ENCODE measurements at places on chromosomes 3 and 15. TPM values are rescaled to one million over a fixed set of nuclear protein-coding genes. Genes with fewer than 3 reads are reported as not detected.

- DNase-seq: no peak
Observed at GRCh38 chr3:72171946-72172345, 387.0 kb upstream of the PROK2 start.

Gene MEF2A
- 26.4 TPM for total RNA-seq

Gene GRK7
- total RNA-seq: not detected

DNA sequence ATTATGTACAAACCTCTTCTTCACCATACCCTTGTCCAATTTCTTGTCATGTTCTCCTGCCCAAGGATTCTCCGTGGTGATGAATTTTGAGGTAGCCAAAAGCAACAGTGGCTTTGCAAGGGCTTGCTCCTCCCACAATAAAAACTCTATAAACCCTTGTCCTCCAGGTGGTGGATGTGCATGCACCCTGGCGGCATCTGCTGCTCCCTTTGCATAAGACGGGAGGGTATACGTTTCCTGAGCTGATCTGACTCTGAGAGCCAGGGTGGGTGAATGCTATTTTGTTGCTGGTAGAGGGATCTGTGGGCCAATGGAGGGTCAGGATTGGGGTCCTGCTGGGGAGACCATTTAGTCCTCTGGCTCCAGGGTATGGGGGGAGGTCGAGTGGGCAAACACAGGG lies 5.4 kb downstream of the DNAH1 start:
- no peak for DNase-seq

Gene KLHL18
- total RNA-seq: 22.7 TPM

DNA sequence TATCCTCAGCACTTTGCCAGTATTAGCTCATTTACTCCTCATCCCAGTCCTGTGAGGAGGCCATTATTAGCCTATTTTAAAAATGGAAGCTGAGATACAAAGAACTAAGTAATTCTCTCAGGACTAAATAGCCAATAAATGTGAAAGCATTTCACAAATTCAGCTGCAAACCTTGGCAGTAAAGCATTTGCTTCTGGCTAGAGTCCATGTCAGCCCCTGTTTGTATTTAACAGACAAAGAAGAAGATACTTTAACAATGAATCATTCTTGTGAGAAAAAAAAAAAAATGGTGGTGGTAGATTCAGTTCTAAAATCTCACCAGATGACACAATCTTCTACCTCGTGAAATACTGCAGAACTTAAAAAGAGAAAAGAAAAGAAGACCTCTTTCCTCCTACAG lies 85.0 kb upstream of the CNTN6 start:
- peak; percentile 51 for DNase-seq

GRCh38 chr3:101725194-101725889 lies 928 bp downstream of the CEP97 start:
- peak; percentile 65 for DNase-seq

DNA sequence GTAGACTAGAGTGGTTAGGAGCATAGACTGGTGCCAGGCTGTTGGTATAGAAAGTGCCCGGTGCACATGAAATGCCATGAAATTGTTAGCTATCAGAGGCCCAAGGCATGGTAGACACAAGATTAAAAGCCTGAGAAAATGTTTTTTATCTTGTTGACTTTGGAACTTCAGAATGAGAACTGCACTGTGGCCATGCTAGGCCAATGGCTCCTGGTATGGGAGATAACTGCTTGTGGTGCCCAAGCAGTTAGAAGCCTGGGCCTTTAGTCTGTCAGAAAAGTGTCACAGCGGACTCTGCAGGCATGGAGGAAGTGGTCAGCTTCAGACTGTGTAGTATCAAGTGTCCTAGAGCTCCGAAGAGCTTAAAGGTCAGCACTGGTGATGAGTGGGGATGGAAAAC lies 11.9 kb downstream of the FYCO1 start:
- no peak for DNase-seq

- no peak for DNase-seq
Observed at GRCh38 chr3:6717026-6717943, 143.6 kb upstream of the GRM7 start.

Gene FAM3D
- total RNA-seq: not detected

DNA sequence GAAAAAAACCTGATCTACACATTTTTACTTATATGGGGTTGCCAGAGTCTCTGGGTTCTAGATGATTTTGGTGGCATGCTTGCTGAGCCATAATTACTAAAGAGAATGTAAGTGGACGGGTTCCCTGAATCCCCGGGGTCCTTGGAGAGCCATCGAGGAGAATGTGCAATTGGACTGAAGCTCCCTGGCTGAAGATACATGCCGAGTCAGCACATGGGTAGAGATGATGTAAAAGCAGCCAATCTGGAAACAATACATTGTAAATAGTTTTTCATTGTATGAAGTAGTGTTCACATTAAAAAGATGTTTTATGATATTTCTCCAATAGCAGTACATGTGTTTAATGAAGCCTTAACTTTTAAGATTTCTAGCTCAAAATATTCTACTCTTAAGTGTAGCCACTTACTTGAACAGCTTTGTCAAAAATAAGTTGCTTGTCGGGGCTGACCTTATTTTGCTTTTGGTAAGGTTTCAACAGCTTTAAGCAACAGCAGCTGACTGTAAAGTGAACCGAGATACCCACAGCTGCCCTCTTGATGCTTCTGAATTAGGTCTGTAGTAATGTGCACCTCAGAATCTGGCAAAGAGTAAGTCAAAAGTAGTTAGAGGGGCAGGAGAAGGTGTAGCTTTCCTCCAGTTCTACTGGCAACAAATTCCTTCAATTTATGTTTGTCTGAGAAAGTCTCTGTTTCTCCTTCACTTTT lies 205.7 kb downstream of the PLCL2 start:
- no peak for DNase-seq

Gene FANCI
- 163 TPM for total RNA-seq

GRCh38 chr15:70358871-70359647 lies 261.3 kb upstream of the TLE3 start:
- DNase-seq: no peak

DNA sequence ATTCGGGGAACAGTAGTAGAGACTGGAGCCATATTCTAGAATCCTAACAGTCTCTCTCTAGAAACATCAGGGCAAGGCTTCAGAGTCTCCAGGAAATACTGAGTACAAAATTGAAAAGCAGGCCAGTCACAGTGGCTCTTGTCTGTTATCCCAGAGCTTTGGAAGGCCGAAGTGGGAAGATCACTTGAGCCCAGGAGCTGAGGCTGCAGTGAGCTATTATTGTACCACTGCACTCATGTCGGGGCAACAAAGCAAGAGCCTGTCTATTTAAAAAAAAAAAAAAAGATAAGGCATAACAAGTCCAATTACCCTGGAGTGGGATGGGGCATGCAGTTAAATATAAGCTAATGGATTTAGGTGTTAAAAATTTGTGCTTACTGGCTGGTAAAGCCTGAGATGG lies 79.0 kb downstream of the SEMA6D start:
- no peak for DNase-seq

DNA sequence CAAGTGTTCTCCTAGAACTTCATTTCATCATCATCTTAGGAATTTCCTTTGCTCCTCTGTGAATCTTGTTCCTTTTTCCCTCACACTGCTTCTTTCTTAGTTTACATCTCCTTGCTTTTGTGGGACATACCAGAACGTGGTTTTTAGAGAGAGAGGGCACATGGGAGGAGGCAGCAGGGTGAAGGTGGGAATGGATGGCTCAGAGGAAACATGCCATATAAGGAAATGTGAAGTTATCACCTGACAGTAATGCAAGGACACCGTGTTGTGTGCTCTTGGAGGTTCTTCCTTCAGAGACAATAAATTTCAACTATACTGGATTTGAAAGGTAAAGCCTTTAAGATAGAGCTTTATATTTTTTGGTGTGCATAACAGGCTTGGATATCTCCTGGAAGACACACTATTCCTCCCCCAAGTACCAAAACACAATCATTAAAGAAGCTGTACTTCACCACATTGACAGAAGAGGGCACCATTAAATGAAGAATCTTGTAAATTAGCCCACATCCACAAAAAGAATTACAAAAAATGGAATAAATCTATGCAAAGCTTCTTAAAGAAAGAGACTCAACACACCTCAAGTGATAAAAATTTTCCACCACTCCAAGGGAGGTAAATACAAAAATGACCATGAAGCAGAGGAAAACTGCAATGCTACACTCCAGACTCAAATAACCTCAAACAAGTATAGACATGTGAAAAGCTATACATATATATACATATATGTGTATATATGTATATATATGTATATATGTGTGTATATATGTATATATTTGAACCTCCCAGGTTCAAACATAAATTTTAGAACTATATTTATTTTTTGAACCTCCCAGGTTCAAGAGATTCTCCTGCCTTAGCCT lies 26.1 kb downstream of the RPL39L start:
- peak; percentile 49 for DNase-seq

GRCh38 chr3:56456117-56456516 lies 12.2 kb downstream of the ERC2 start:
- no peak for DNase-seq

GRCh38 chr3:163490119-163490518 lies 1588.2 kb downstream of the SI start:
- peak; percentile 63 for DNase-seq

DNA sequence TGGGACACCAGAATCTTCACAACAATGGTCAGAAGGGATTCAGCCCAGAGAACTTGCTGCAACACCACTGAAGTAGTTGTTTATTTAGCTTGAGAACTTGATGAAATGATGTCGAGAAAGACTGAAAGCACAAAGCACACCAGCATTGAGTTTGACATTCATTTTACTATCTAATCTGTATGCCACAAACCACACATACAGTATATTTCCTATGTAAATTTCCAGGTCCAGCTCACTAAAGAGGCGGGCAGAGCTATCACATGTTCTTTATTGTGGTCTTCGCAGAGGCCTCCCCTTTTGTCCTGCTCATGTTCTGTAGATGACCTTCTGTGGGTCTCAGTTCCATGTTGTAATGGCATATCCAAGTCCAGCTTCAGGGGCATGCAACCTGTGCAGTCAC lies 10.4 kb upstream of the FMN1 start:
- no peak for DNase-seq

DNA sequence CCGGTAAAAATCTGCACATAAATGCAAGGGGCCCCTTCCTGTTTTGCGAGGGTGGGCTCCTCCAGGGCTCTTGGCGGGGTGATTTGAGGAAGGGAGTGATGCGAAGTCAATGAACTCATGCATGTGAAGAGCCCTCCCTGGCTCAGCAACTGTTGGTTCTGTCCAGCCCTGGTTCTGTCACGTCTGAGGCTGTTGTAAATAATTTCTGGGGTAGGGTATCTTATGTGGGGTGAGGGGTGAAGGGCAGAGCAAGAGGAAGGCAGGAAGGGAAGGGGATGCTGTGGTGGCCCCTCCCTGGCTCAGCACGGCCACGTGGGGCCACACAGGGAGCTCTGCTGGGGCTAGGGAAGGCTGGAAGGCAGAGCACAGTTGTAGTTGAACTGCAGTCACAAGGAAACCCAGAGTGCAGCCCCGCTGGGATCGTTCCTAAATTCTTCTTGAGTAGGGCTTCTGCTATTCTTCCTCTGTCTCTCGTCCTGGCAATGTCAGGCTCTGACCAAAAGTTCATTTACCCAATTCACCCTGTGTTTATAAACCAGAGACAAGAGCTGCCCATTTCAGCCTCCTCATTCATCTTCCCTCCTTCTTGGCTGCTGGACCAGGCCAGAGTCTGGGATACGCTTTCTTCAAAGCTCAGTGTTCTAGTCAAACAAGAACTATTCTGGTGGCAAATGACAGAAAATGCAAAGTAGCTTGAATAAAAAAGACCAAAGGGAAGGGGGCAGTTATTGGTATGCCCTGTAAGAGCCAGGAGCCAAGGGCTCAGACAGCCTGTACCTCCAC lies 14.8 kb upstream of the TOPBP1 start:
- DNase-seq: no peak

GRCh38 chr3:197539651-197540051 lies 16.1 kb downstream of the BDH1 start:
- no peak for DNase-seq

Gene IL17RB
- total RNA-seq: not detected

Gene TRIM42
- total RNA-seq: not detected

- no peak for DNase-seq
Observed at GRCh38 chr15:62124973-62125303, 40.1 kb downstream of the C2CD4B start.

DNA sequence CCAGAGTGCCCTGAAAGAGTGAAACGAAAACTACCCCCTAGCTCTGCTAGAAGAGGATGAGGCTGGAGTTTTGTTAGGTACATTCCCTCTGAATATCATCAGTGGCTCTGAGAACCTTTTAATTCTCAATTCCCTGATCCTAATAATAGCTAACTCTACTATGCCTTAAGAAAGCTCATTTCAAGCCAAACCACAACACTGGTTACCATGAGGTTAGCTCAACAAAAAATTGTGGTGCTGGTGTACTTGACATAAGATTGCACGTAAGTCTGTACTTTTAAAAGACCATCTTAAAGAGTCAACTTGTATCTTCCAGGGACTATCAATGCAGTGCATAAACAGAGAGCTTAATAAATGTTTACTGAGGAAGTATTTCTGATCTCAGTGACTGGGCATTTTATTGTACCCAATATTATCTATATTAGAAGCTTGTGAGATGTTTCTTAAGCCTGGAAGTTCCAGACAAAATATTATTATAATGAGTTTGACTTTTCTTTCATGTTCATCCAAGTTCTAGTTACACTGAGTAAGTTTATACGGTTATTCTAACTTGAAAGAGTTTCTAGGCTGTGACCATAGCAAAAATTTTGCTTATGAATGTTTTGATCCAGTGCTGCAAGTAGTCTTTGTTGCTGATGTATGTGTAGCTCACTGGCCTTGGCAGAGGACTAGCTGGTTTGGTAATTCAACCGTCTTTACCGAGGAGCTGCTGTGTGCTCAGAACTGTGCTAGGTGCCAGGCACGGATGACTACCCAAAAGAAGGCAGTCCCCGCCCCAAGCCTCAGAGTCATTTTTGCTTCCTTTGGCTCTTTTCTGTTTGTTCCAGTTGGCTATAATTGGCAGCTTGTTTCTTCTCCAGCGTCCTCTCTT lies 334.4 kb upstream of the TRIM42 start:
- no peak for DNase-seq

DNA sequence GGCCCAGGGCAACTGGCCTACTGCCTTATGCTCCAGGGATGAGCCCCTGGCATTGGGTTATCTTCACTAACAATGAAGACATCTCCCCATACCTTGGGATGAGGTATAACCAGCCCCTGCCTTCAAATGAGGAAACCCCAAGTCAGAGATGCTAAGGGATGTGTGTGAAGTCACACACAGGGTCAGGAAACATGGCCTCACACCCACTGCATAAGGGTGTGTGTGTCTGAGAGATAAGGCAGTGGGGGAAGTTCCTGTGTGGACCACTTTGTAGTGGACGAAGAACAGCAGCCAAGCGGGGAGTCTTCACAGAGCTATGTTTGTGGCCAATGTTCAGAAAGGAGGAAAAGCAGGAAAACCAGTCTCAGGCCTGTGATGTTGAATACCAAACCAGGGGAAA lies 10.5 kb downstream of the ELP6 start:
- no peak for DNase-seq

DNA sequence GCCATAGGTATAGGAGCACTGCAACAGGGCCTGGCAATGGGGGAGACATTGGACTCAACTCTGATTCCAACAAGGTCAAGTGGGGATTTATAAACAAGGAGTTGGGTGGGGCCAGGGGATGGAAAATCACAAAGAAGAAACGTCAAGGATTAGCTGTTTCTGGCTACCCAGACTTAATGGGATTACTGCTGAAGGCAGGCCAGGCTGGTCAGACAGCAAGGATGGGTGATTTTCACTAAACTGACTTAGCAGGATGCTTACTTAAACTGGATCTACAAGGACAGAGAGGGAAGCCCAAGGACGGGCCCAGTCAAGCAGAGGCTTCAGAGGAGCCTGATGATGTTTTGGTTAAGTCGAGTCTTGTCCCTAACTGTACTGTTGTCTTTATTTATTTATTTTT lies 76.2 kb downstream of the USP13 start:
- peak; percentile 34 for DNase-seq
